HS-5 (cell line): ENCODE measurements at places on chromosomes 13 and 19.

DNA sequence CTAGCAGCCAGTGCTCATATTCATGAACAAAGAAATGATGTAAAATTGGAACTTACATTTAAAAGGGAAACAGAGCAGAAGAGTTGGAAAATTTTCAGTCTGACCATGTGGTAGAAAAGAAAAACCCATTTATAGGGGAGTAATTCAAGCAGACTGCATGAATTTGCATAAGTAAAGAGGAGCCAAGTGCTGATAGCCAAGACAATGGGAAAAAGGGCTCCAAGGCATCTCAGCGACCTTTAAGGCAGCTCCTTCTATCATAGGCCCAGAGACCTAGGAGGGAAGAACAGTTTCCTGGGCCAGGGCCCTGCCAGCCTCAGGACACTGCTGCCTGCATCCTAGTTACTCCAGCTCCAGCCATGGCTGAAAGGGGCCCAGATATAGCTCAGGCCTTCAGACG lies 7.5 kb downstream of the DNAJC3 start:
- no peak for DNase-seq

DNA sequence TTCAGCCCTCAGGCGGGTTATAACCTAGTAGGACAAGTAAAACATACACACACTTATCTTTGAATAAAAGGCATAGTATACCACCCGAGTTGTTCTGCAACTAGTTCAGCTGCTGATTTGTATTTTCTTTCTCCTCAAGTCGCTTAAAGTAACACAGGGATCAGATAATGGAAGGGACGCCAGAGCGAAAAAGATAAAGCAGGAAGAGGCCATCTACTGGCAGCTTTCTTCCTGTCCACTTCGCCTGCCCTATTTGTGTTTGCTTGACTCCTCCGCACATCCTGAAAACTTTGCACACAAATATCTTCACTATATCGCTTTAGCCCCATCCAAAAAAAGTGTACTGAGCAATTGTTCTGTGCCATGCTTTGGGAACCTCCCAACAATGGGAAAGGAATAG lies 238.0 kb upstream of the SOX21 start:
- no peak for DNase-seq

- no peak for DNase-seq
Measured at GRCh38 chr13:39599012-39599411, 4.0 kb downstream of the LHFPL6 start.

GRCh38 chr19:12580180-12580694 lies 29.0 kb upstream of the ZNF564 start:
- peak; percentile 46 for DNase-seq

DNA sequence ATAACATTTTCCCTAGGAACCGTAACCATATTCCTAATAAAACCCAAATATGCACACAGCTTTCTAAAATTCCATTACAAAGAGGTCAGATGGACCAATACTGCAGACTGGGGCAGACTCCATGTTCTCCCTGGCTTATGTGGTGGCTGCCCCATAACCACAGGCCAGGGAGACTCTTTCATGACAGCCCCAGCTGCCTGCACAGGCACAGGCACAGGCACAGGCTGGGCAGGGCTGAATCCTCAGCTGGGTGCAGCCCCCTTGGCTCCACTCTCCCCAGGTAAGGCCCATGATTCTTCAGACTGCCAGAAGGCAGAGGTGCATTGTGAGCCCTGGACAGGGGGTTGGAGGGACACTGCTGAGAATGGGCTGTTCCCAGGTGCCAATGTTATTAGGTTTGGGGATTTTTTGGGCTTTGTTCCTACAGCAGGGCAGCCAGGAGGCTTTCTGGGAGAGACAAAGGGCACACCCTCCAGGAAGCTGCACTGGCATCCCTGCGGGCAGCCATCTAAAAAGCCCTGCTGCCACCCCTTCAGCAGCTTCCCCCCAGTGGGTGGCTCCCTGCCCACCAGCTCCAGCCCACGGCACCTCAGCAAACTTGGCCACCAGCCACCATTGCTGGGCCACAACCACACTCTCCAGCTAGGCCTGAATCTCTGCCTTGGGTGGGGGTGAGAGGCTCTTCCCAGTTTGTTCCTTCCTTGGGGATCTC lies 20.0 kb downstream of the DOCK9 start:
- DNase-seq, result no peak

DNA sequence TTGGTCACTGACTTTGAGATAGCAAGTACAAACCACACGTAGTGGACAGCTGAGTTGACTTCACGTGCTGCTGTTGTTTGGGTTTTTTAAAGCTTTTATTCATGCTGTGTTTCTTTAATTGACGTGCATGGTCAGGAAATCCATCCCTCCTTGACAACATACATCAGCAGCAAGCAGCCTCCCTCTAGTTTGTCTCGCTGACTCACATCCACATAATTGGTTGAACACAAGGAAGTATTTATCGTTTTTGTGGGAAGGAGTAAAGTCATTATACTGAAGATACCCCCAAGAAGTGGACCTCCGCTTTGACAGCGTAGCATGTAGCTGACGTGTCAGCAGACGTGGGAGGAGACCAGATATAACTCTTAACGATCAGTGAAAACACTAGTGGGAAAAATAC lies 355.8 kb downstream of the MYO16 start:
- DNase-seq, result no peak

GRCh38 chr13:73603646-73604045 lies 530.6 kb downstream of the KLF12 start:
- no peak for DNase-seq

- DNase-seq, result no peak
Measured at GRCh38 chr19:14563989-14564651, 7.7 kb downstream of the NDUFB7 start.

- no peak for DNase-seq
Measured at GRCh38 chr13:79589603-79590393, 108.8 kb downstream of the NDFIP2 start.

DNA sequence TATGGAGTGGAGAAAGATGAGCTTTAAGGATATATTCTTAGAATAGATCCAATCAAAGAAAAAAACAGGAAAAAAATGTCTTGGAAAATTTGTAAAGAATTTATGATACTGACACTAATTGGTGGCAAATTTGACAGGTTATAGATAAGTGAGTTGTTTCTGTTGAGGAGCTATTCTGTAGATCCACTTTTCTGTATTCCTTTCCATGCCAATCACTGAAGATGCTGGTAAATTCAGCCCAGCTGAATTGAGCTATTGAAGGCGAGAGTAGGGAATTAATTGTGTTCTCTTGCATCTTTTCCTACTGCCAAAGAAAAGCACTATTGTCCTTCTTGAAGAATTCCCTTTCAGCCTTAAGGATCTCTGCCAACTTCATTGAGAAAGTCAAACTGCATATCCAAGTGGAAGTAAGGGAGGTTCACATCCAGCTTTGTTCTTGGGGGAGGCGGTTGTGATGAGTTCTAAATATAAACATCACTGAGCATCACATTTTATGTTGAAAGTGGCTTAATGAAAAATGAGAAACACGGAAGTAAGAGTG lies 113.1 kb downstream of the PCDH9 start:
- no peak for DNase-seq

DNA sequence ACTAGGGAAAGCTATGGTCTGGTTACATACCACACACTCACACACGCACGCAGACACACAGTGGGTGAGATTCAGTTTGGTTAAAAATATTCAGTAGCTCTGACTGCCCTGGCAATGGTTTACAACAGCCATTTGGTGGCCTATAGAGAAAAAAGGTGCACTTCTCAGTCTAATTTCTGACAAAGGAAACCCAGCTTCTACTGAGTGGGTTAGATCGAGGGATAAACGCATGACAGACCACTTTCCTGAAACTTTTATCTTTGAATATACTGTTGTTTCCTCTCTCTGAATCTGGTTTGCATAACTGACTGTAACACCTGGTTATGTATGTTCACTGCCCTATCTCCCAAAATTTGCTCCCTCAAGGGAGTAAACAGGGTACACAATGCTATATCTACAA lies 2.5 kb downstream of the LIG4 start:
- DNase-seq, result no peak

DNA sequence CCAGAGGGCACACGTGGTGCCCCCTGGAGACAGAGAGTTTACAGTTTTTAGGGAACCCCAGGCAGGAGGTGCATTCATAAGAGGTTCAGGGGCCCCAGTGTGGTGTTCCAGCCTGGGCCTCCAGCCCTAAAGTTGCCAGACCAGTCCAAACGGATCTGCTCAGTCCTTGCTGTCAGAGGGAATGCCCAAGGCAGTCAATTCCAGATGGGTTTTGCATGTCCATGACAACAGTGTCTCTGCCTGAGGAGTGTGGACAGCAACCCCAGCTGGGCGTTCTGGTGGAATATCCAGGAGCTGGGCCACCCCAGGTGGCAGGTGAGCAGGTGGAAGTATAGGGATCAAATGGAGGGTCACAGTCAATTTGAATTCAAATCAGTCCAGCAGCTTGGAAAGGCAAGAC lies 25.3 kb downstream of the FBXO27 start:
- no peak for DNase-seq

- DNase-seq, result no peak
Measured at GRCh38 chr13:50171590-50172282, 156.5 kb downstream of the KCNRG start.

GRCh38 chr19:33290956-33291622 lies 11.2 kb downstream of the CEBPA start:
- DNase-seq, result no peak

DNA sequence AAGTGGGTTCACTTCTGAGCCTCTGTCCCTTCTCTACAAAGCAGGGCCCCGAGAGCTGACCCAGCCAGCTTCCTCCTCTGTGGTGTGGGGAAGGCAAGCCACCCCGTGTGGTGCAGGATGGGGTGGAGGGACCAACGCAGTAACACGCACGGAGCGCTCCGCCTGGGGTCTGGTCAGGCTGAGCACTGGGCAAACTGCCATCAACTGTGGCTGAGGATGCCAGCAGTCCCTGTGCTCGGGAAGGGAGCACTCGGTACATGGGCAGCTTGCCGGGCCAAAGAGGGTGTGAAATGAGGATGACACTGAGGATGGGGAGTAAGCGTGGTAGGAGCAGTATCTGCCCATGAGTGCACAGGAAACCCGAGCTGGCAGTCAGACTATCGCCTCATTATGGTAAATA lies 7.6 kb upstream of the GMIP start:
- no peak for DNase-seq

DNA sequence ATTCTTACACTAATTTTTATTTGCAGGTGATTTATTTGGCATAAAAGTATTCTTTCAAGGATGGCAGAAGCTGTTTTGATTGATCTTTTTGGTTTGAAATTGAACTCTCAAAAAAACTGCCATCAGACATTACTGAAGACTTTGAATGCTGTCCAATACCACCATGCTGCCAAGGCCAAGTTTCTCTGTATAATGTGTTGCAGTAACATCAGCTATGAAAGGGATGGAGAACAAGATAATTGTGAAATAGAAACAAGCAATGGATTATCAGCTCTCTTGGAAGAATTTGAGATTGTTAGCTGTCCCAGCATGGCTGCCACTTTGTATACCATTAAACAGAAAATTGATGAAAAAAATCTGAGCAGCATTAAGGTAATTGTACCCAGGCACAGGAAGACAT lies 1.2 kb downstream of the LACC1 start:
- no peak for DNase-seq

DNA sequence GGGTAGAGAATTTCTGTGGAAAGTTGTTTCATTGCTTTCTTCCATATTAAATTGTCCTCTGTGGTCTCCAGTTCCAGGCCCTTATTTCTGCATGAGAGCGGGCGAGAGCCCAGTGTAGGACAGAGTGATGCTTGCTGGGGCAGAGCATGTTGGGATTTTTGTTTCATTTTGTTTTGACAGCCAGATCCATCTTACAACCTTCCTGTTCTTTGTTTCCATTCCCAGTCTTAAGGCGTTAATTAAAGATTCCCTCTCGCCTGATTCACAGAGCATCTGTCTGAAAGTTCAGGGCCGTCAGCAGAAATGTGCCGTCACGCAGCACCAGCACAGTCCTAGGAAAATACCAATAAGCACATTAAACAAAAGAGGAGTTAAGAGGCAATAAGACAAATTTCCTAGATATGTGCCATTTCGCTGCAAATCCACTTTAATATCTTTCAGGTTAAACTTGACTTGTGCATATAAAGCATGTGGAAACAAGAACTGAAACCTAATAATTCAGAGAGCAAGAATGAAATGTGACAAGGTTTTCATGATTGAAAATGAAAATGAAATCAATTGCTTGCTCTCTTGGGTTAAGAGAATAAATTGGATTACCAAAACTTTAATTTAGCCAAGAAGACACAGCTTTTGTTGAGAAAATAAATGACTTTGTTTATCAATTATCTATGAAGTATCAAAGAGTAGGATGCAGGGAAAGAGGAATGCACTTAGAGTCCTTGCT lies 210.7 kb upstream of the SLC10A2 start:
- DNase-seq, result no peak

DNA sequence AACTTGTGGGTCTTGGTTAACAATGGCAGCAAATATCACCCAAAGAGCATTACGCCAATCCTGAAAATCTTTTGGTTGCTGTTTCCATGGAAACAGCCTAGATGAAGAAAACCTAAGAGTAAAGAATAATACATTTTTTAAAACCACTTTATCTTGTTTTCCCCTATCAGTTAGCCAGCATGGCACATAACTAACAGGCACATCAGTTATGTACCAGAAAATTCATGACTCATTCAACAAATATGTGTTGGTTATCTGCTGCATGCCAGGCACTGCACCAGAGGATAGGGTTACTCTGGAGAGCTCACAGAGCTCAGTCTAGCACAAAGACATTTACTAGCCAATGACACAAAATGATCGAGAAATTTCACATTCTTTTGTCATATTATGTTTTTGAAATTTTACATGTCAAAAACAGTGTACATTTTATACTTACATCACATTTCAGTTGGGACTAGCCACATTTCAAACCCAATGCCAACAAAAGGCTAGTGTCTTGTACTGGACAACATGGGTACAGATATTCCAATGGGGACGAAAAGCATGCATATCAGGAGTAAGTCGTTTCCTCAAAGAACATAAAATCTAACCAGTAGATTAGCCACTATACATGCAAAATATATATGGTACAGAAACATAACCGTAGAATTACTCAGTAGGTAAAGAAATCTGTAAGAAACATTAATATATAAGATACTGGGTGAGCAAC lies 20.3 kb downstream of the LNX2 start:
- DNase-seq, result no peak

DNA sequence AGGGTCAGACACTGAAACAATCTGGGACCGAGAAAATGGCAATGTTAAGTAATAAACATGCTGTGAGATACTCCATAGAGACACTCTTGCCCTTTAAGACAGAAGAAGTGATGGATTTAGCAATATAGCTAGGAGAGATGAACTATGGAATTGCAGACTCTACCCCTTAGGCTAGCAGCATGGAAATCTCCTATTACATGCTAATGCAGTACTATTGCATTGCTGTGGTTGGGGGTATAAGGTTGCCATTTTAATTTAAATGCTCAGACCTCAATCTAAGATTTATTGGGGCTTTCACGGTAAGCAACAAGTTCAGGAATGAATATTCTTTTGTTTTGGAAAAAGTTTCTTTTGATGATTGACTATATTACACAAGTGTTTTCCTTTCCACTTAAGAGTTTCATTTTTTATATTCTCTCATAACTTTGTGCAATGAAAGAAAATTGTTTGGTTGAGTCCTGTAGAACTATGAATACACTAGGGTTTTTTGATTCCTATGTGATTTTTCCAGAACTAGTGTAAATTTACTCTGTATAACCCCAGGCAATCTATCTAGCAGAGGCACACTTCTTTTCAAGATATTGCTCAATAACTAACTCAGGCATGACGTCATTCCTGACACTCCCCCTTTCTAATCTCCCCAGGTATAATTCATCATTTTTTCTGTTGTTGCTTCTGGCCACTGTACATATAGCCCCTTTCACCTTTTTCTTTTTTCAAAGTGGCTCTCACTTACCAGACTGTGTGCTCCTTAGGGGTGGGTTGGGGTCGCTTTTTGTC lies 394.7 kb upstream of the KLF12 start:
- no peak for DNase-seq
